Stimulated activated CD8-positive, alpha-beta memory T cell treated with anti-CD3 and anti-CD28 coated beads, Interleukin-4, amount 100 ng/mL, for 1 hour (primary cell): ENCODE measurements at places on chromosomes 1 and 21.
A peak's percentile ranks its signal among the peaks of the same experiment; 100 is the strongest.

- no peak for DNase-seq
Observed at GRCh38 chr1:214550013-214550856, 1.2 kb downstream of the PTPN14 start.

GRCh38 chr1:116988248-116988647, 13.3 kb upstream of the CD101 start:
- DNase-seq = no peak

- DNase-seq = peak; percentile 70
Observed at GRCh38 chr1:27858072-27858948, 14.0 kb upstream of the THEMIS2 start.

DNA sequence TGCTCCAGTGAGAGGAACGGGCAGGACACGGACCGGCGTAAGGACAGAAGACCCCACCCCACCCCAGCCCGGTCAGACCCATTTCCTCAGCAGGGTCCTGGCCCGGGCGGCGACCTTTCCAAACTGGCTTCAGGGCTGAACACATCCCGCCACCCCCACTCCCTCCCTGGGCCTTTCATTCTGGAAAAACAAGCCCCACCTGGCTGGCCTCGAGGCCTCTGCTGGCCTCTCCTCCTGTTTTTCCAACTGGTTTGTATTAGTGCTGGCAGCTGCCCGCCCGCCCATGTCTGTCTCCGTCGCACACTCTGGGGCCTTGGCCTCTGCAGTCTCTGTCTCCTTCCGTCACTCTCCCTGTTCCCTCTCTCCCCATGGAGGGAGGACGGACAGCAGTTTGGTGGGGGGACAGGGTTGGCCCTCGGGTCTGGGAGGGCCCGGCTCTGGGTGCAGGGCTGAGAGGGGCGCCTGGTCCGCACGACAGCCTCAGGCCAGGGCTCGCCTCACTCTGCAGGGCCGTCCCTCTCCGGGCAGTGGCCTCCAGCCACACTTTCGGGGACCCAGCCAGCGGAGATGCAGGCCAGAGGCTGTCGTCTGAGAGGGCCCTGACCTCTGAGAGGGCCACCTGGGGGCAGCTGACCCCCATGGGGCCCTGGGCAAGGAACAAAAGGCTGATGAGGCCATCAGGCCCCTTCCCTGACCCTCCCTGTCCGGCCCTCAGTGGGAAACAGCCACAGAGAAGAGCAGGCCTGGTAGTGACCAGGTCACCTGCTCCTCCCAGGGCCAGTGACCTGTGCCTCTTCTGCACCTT, 1.5 kb upstream of the MXRA8 start:
- no peak for DNase-seq

- DNase-seq = no peak
Observed at GRCh38 chr1:15410223-15410883, 665 bp downstream of the EFHD2 start.

GRCh38 chr1:209354840-209355165, 228.7 kb upstream of the CAMK1G start:
- DNase-seq = no peak

DNA sequence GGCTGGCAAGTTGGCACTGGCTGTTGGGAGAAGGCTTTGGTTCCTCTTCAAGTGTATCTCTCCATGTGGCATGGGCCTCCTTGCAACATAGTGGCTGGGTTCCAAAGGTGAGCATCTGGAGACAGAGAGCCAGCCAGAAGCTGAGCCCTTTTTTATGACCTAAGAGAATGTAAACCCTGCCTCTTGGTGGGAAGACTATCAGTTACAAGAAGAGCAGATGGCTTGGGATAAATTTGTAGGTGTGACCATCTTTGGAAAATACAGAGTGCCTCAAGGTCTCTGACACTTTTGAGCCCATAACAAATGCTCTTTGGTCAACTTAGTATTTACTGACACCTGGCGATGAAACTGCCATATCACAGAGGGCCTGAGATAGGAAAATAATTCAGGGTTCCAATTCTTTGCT, 31.4 kb upstream of the PRELP start:
- DNase-seq = no peak

DNA sequence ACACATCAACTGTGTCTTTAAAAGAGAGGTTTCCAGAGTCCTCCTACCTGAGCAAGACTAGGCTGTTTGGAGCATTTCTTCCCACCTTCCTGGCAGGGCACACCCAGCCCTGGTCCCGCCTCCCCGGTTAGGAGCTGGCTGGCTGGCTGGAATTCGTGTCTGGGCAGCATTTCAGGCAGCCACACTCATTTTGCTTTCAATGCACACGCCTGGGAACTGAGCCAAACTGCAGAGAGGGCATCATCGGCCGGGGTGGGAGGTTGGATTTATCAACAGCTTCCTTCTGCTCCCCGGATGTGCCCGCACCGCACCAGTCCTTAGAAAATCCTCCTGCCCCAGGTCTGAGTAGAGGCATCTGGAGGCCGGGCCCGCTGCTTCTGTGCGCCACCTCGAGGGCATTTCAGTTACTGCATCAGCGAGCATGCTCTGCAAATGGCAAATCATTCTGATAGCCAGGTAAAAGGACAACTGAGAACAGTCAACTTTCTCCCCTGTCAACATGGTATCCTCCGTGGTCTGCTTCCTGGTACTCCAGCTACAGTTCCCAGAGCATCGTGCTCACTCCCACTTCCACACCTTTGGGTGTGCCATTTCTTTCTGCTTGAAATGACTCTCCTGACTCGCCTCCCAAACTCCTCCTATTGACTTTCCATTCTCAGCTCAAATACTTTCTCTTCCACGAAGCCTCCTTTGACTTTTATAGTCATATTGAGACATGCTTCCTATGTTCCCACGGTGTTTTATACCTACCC, 20.6 kb downstream of the TCEA3 start:
- DNase-seq = peak; percentile 68

DNA sequence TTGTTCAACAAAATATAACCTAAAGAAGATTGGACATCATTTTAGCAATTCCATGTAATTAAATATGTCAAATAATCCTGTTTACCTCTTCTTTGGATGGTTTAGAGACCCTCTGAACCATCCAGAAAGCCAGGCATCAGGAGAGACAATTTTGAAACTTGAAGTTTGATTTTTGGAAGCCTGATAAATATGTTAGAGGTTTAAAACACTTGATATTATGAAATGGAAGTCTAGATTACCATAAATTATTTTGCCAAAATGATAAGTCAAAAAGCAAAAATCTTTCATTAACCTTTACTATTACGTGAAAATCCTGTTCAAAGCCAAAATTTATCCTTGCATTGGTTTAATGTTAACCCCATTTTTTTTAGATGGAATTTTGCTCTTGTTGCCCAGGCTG, 43.5 kb downstream of the CCDC30 start:
- DNase-seq = no peak

GRCh38 chr1:215844266-215844665, 277.2 kb downstream of the KCTD3 start:
- no peak for DNase-seq

GRCh38 chr1:112209493-112209892, 186.5 kb upstream of the CTTNBP2NL start:
- no peak for DNase-seq
